ENCODE measurements at places on chromosomes 16 and 17.

- no peak for DNase-seq
Observed at GRCh38 chr16:49440156-49441065, 66.8 kb downstream of the C16orf78 start.

DNA sequence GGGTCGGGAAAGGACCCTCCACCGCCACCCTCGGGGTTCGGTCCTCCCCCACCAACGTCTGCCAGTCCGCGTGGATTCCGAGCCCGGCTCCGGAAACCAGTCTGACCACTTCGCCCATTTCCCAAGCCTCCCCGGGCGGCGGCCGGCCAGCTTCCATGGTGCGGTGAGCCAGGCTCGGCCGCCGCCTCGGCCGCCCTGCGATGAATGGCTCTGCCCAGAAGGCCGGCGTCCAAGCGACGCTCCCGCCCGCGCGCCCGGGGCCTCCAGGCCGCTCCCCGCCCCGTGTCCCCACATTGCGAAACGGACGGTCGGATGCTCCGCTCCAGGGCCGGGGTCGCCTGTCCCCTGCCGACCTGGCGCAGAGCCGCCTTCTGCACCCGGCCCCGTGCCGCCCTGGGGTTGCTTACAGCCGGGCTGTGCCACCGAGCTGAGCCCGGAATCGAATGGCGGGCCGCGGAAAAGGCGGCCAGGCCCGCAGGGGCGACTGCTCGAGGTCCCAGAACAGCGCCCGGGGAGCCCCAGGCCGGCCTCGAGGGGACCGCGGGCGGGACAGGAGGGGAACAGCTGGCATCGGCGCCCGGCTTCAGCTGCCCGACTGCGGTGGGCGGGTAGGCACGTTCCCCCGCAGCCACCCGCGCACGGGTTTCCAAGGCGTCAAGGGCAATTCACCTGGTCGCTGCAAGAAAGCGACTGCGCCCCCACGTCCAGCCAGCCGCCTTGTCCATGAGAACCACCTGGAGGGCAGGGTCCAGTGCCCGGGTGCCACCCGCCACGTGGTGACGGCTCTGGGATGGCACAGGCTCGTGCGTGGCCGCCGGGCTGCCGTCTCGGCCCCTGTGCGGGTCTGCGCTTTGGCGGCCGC, 18.3 kb upstream of the CBX8 start:
- DNase-seq = no peak

DNA sequence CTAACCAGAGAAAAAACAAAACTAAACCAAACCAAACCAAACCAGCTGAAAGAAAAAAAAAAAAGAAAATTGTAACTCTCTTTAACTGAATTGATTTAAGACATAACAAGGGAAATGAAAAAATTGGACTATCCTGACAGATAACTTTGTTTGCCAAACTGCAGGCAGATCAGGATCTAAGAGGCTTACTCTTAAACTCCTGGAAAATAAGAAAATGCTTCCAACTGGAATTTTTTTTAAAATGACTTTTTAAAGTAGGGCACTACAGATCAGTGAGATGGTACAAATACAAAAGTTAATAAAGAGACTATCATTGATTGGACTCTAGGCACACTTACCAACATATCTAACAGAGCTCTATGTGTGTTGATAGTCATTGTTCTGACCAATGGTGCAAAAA, 125.5 kb upstream of the KCNJ16 start:
- DNase-seq = no peak

DNA sequence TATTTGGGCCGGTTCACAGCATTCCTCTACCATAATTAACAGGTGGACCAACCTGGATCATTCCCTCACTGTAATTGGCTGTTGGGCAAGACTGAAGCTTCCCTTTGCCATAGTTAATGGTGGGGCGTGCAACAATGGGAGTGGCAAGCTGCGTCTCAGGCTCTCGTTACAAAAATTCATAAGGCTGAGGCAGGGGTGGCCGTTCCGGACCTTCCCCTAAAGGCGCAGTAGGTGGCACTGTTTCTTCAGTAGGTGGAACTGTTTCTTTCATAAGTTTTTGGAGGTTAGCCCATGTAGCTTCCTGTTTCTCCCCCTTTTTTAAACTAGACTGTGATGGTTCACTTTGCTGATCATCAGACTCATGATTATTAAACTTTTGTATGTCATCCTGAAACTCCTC, 17.0 kb upstream of the TMC5 start:
- DNase-seq = no peak

GRCh38 chr16:2919511-2920255, 8.0 kb downstream of the FLYWCH1 start:
- DNase-seq = peak; percentile 72

GRCh38 chr17:6435968-6436367, 1.0 kb upstream of the AIPL1 start:
- peak; percentile 71 for DNase-seq

DNA sequence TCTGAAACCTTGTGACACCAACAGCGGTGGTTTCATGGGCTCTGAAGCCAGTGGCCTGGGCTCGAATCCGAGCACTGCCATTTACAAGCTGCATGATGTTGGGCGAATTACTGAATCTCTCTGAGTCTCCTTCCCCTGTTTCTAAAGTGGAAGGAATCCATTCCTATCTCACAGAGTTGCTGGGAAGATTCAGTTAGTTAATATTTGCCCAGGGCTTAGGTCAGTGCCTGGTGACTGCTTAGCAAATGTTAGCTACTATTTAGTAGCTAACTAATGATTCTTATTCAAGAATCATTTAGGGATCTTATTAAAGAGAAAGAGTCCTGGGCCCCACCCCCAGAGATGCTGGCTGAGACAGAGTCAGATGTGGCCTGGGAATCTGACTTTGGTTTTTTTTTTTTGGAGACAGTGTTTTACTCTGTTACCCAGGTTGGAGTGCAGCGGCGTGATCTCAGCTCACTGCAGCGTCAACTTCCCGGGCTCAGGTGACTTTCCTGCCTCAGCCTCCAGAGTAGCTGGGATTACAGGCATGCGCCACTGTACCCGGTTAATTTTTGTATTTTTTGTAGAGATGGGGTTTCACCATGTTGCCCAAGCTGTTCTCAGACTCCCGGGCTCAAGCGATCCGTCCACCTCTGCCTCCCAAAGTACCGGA, 33.6 kb upstream of the RAI1 start:
- DNase-seq = no peak

GRCh38 chr17:2338315-2338657, 985 bp downstream of the SGSM2 start:
- no peak for DNase-seq

DNA sequence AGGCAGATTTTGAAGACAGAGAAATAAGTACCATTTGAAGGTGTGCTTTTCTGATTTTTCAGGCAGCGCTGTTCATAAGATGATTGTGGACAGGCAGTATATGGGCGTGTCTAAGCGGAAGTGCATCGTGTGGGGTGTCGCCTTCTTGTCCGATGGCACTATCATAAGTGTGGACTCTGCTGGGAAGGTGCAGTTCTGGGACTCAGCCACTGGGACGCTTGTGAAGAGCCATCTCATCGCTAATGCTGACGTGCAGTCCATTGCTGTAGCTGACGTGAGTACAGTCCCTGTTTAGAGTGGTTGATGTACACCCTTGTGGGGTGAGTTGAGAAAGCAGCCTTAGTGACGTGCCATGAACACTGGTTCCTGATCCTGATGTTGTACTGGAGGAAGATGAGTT, 10.7 kb downstream of the UTP4 start:
- DNase-seq = no peak

DNA sequence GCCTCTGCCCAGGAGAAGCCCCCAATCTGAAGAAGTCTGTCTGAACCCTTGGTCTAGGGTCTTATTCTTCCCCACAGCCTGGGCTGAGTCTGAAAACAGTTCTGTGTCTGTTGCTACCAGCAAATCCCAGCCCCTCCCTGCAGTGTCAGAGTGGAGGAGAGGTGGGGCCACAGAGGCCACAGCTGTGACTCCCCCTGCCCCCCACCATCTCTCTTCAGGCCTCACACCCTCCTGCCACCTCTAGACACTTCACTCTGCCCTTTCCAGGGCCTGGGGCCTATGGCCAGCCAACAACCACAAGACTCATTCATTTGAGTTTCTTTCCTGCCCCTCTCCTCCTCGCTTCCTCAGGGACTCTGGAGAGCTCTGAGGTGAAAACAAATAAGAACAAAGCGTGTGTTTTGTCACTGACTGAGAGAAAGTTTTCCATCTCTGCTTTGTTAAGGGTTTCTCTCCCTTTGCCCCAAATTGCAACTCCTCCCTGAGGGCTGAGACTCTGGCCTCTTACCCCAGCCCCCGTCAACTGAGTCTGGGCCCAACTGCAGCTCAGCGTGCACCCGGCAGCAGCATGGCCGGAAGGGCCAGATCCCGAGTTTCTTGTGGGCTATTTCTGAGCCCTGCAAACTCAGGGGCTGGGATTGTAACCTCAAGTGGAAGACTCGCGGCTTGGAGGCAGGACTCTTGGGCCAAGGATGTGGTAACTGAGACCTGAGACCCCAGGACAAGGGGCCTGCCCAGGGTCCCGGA, 13.2 kb downstream of the C17orf50 start:
- no peak for DNase-seq

GRCh38 chr16:85220964-85221731, 108.9 kb upstream of the CIBAR2 start:
- DNase-seq = peak; percentile 59

DNA sequence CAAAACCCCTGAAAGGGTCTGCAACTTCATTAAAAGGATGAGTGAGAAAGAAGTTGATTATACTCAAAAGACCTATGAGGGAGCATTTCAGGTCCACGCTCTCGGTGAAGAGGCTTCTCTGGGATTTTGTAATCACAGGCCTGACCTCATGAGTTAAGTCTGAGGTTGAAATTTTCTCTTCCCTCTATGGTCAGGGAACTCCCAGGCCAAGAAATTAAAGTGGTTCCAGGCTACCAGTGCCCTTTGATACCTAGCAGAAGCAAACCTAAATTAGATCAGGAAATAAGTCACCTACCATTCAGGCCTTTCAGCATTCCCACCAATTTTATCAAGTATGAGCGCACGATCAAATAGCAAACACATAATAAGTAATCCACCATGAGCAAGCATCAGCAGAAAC, 27.9 kb downstream of the MBTD1 start:
- DNase-seq = no peak

- DNase-seq = no peak
Observed at GRCh38 chr17:83064021-83064731, 15.2 kb upstream of the METRNL start.

GRCh38 chr16:61817583-61818278, 218.5 kb downstream of the CDH8 start:
- DNase-seq = no peak

DNA sequence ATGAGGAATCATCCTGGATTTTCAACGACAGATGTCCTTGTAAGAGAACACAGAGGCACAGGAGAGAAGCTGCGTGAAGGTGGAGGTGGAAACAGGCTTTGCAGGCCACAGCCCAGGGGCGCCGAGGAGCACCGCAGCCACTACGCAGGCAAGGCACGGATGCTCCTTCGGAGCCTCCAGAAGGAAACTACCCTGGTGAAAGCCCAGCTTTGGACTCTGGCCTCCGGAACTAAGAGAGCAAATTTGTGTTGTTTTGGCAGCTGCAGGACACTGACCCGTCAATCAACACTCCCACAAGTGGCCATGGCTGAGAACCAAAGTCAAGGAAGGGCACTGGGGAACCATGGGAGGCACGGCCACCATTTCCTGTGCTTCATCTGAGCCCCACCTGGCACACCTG, 3.4 kb downstream of the ARL16 start:
- no peak for DNase-seq

DNA sequence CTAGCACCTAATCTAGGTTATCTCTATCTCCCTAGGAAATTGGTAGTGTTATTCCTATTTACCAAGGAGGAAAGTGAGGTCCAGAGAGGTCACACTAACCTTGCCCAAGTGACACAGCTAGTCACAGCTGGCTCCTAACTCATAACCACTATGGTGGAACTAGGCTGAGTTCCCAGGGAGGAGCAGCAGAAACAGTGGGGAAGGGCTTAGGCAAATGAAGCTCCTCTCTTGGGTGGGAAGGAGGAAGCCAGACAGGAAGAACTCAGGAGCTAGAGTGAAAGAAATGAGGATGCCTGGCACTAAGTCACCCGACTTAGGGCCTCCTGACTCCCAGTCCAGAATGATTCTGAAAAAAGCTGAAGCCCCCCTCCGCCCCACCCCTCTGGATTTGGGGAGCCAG, 34.5 kb downstream of the PSME3IP1 start:
- DNase-seq = no peak

DNA sequence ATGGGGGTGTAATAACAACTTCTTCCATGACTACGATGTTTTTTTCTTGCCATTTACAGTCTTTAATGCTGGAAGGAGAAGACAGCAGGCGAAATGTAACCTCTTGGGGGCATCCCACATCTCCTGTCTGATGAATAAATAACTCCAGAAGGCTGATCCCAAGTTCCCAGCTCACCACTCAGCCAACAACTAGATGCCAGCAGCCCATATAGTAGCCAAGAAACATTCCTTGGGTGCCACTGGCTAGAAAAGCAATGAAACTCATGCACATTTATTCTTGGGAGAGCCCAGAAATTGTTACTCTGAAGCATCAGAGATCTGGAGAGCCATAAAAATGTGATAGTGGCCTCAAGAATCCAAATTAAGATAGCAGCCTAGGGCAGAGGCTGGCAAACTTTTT, 22.7 kb upstream of the TMEM101 start:
- DNase-seq = no peak

- no peak for DNase-seq
Observed at GRCh38 chr17:11140043-11140442, 101.0 kb upstream of the SHISA6 start.
